ENCODE measurements at places on chromosomes 1 and 21. TPM values are rescaled to one million over a fixed set of nuclear protein-coding genes. Genes with fewer than 3 reads are reported as not detected.
A peak's percentile ranks its signal among the peaks of the same experiment; 100 is the strongest.

- no peak for DNase-seq
These were observed 653.6 kb upstream of the ADGRL4 start for GRCh38 chr1:79660129-79660528.

DNA sequence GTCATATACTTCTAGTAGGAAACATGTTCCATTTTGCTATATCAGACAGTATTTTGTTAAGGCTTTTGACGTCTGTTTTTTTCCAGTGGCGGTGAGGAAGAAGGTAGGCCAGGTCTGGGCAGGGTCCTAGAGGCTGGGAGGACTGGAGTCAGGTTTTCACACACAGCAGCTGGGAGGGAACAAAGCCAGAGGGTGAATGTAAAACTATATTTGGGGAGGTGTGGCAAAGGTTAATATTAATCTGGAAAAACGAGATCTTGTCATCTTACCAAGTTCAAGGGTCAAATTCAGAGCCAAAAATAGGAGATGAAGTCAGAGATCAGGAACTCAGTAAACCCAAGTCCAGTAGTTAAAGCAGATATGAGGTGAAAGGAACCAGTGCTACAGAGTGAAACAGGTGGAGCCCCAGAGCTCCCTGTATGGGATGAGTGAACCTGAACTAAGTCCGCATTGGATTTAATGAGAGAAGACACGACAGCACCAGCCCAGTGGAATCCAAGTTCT is 10.7 kb upstream of the OTUD7B start:
- DNase-seq, result no peak

GRCh38 chr1:983798-984475 is 2.0 kb upstream of the PERM1 start:
- peak; percentile 68 for DNase-seq

DNA sequence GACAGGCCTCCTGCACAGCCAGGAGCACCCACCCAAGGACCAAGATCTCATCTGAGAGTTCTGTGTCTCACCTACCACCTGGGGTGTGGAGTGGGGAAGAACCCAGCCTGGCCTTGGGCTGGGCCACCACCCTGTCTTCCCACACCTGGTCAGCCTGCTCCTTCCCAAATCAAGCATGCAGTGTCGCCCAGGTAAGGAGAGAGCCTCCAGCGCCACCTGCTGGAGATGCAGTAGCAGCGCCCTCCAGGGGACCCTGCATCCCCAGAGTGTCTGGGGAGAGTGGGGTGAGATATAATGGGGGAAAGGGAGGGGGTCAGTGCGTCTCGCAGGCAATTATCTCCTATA is 32.3 kb downstream of the KIAA2013 start:
- DNase-seq, result peak; percentile 78

DNA sequence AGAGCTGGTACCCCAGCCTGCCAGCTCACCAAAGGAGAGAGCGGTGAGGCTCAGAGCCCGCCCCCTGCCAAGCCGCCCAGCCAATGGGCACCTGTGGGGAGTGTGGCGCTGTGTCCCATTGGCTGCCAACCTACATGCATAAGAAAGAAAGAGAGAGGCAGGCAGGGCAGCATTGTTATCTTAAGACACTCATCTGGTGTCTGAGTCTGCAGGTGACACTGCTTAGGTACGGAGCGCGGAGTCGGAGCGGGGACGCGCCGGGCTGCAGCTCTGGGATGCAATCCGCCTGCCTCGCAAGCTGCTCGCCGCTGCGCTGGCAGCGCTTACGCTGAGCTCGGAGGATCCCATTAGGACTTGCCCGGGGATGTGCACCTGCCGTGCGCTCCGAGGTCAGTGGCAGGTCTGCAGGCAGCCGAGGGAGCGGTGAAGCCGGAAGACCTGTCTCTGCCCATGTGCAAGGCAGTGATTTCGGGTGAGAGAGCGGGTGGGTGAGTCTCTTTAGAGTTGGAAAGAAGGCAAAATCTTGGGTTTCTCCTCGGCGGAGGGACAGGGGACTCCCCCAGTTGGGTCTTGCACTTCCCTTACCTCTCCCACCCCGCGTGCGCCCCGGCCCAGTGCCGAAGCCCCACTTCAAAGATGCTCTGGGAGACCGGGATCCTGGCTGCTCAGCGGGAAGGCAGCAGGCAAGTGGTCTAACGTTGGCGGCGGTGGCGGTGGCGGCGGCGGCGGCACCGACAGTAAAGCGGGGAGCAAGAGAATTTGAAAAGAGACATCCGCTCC is at the start of gene BRINP2:
TSS of gene BRINP2 (plus strand) at position 203 of the 780 bp plus-strand sequence. CDS start 58,919 bp downstream, outside the sequence.
- DNase-seq, result no peak

DNA sequence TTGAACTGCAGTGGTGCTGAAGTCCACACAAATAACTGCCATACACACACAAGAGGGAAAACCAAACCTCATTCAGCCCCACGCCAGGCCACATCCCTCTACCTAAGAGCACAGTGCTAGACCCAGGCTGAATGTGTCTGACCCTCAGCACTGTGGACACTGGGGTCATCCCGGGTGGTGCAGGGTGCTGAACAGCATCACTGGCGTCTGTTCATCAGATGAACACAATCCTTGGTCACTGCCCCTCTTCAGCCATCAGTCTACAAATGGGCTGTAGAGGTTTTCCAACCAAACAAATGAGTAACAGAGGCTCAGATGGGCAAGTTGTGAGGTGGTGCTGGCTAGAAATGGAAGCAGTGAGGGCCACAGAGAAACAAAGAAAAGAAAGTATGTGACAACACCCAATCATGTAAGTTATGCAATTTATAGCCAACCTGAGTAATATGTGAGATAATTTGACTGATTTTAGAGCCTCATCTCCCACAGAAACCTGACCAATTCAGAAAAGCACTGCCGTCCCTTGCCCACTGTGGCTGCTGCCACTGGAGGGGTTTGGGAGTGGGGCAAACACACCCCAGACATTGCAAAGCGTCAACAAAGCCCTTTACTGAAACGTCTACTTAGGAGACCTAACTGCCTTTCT is 27.9 kb downstream of the GNB1 start:
- DNase-seq, result no peak

GRCh38 chr1:46445773-46446256 is 43.8 kb upstream of the DMBX1 start:
- no peak for DNase-seq

DNA sequence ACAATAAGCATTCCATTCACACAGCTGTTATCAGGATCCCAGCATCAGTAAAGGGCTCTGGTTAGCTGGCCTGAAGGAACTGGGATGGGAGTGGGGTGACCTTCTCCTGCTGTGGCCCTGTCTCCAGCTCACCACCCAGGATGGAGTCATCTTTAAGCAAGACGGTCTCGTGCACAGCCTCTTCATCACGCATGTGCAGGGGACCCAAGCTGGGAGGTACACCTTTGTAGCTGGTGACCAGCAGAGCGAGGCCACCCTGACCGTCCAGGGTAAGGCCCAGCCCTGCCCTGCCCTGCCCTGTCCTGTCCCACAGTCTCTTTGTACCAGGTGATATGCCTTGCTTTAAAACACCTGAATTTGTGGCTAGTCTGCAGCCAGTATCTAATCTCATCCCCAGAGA is 24.3 kb downstream of the IGFN1 start:
- no peak for DNase-seq

DNA sequence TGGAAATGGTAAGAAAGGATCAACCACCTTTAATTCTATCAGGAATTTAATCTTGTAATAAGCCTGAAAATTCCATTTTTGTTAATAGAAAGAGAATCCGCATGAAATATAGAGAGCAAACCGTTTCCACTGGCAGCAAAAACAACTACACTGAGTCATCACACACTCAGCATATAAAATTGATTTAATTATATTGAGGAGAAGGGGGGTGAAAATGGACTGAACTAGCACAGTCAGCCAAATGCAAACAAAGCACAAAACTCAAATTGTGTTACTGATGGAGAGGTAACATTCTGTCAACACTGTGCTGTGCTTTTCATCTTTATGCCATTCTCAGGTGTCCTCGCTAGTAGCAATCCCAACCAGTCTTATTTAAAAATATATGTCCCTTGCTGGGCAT is 1583.9 kb downstream of the MRPL39 start:
- no peak for DNase-seq

DNA sequence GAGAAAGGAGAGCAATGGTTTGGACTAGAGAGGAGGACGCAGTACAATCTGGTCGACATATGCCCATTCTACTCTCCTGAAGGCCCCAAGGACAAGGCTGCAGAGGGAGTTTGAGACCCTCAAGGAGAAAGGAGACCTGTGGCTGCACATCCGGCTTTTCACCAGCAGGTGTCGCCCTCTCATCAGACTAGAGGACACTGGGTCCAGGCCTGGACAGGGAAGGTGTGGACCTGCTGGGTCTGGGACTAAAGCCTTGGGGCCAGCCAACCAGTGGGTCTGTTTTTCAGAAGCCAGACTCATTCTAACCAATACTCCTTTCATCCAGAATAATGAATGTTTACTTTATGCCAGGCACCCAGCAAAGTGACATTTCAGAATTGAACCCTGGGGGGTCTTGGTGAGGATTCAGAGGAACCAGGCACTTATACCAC is 5.0 kb downstream of the SRARP start:
- peak; percentile 82 for DNase-seq

GRCh38 chr1:66947267-66947666 is 22.5 kb downstream of the MIER1 start:
- no peak for DNase-seq

- DNase-seq, result no peak
These were observed at the start of gene COL16A1 for GRCh38 chr1:31703431-31704270. Gene COL16A1, minus strand, starts transcription at chr1:31704017. Its CDS starts 1,824 bp downstream, at chr1:31702193.

GRCh38 chr1:186299570-186299969 is 75.5 kb downstream of the TPR start:
- no peak for DNase-seq

DNA sequence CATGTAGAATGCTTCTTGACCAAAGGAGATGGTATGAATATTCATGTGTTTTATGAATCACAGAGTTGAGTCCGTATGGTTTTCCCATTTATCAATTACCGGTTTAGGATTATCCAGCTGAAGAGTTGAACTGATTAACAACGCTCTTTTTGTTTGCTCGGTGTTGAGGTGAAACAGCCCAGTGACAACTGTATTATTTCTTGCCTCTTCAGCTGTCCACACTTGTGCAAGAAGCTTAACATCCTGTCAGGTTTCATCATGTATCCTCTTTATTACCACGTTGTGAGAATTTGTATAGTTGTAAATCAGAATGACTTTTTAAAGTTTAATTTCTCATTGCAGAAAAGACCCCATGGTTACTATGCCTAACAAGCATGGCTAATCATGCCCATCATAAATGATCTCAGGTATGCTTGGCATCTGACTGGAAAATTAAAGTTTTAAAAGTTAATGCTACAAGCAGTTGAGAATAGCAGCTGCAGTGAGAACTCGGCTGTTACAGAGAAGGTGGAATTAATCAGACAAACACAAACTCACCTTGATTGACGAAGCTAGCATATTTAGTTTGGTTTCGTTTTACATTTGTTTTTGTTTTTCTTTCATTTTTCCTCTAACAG is 563.2 kb upstream of the ADGRL2 start:
- no peak for DNase-seq

- no peak for DNase-seq
These were observed 14.7 kb upstream of the AQP10 start for GRCh38 chr1:154306151-154306550.

GRCh38 chr1:14160781-14161180 is 437.7 kb upstream of the KAZN start:
- DNase-seq, result no peak

- no peak for DNase-seq
These were observed 139.2 kb downstream of the ETS2 start for GRCh38 chr21:38944903-38945302.

DNA sequence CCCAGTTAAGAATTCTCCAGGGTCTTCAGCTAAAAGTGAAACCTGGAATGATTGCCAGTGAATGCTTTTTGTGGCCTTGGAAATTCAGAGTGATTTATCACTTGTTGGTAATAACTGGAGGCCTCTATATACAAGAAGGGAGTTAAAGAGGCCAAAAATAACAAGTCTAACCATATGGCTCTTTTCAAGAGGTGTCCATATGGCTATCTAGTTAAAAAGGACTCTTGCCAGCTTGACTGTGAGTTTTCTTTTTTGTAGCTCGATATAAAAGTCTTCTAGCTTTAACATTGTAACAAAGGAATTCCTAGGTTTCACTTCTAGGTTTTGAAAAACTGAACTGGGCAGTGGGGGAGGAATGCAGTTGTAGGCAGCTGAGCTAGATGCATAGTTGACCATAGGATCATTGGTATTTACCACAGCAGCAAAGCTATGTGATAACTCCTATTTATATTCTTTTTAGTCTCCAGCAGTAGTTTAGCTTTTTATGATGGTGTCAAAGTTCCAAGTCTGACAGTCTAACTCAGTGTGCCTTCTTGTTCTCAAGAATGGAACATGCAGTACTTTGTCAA is 44.4 kb downstream of the CACHD1 start:
- no peak for DNase-seq

DNA sequence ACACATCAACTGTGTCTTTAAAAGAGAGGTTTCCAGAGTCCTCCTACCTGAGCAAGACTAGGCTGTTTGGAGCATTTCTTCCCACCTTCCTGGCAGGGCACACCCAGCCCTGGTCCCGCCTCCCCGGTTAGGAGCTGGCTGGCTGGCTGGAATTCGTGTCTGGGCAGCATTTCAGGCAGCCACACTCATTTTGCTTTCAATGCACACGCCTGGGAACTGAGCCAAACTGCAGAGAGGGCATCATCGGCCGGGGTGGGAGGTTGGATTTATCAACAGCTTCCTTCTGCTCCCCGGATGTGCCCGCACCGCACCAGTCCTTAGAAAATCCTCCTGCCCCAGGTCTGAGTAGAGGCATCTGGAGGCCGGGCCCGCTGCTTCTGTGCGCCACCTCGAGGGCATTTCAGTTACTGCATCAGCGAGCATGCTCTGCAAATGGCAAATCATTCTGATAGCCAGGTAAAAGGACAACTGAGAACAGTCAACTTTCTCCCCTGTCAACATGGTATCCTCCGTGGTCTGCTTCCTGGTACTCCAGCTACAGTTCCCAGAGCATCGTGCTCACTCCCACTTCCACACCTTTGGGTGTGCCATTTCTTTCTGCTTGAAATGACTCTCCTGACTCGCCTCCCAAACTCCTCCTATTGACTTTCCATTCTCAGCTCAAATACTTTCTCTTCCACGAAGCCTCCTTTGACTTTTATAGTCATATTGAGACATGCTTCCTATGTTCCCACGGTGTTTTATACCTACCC is 20.6 kb downstream of the TCEA3 start:
- DNase-seq, result peak; percentile 90

DNA sequence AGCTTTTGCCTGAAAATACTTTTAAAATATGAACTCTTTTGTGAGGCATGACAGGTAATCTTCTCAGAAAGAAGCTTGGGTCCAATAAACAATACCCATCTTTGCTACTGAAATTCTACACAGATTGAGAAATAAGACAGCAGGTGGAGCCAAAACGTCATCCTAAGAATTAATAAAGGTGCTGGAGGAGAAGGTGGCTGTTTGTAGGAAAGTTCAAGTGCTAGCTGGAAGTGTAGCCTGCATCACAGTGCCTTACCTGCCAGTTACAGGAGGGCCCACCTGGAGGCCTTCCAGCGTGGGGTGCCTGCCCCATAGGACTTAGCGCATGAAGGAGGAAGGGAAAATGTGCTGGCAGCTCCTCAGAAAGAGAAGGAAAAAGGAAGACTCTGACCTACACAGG is 93.7 kb downstream of the TTC3 start:
- DNase-seq, result peak; percentile 58

The FAM177B gene
- total RNA-seq, result not detected

The CAMK2N1 gene
- total RNA-seq, result 0.29 TPM

The DMRTB1 gene
- not detected for total RNA-seq

The GPX7 gene
- 10.4 TPM for total RNA-seq

The LY9 gene
- total RNA-seq, result 24.7 TPM

The UBL4B gene
- total RNA-seq, result not detected

The AMY2B gene
- 5.2 TPM for total RNA-seq

The DEPDC1 gene
- total RNA-seq, result 28.7 TPM

The AIM2 gene
- 1.8 TPM for total RNA-seq

The CR1 gene
- total RNA-seq, result 0.16 TPM

The MEX3A gene
- 0.05 TPM for total RNA-seq

The RAVER2 gene
- total RNA-seq, result 1.2 TPM

The TEDDM1 gene
- not detected for total RNA-seq

The DNAJC28 gene
- 0.40 TPM for total RNA-seq

The CCDC17 gene
- 2.6 TPM for total RNA-seq

The MAB21L3 gene
- total RNA-seq, result not detected
